Activated T-helper 2 cell treated with anti-CD3 and anti-CD28 coated beads, Interferon-gamma antibody, Interleukin-2, Interleukin-4, amounts not matched to agents 10 μg/mL and 5 μg/mL and 100 μg/mL, durations not matched to agents 14 hours and 24 hours and 36 hours (primary cell): ENCODE measurements at places on chromosomes 12 and 14. TPM values are rescaled to one million over a fixed set of nuclear protein-coding genes. Genes with fewer than 3 reads are reported as not detected.

GRCh38 chr12:111453071-111453989 lies 47.6 kb downstream of the SH2B3 start:
- DNase-seq, result no peak

Gene TMCC3
- 0.05 and 0.14 TPM in 2 replicates for total RNA-seq

Gene HSPA2
- total RNA-seq, result 6.6 and 7.1 TPM in 2 replicates

DNA sequence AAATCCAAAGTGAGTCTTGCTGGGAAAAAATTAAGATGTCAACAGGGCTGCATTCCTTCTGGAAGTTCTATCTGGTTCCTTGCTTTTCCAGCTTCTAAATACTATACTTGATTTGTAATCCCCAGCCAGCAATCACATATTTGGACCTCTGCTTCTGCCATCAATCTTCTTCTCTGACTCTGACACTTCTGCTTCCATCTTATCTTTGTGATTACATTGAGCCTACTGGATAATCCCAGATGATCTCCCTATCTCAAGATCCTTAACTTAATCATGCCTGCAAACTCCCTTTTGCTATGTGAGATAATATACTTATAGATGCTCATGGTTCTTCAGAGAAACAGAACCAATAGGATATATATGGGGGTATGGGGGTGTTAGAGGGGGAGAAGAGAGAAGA lies 49.9 kb upstream of the ZDHHC17 start:
- no peak for DNase-seq

DNA sequence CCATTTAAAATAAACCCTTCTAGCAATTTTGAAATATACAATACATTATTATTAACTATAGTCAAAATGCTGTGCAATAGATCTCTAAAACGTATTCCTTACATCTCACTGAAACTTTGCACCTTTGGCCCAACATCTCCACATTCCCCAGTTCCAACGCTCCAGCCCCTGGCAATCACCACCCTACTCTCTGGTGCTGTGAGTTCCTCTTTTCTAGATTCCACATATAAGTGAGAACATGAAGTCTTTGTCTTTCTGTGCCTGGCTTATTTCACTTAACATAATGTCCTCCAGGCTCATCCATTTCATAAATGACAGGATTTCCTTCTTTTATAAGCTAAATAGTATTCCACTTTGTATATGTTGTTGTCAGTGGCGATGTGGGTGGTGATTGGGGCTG lies 194.7 kb upstream of the RTL1 start:
- DNase-seq, result no peak

DNA sequence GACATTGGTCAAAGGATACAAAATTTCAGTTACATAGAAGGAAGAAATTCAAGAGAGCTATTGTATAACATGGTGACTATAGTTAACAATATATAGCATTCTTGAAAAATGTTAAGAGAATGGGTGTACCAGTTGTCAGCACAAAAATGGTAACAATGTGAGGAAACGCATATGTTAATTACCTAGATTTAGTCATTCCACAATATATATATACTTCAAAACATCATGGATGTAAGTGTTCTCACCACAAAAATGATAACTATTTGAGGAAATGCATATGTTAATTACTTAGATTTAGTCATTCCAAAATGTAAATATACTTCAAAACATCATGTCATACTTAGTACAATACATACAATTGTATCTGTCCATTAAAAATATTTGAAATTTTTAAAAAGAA lies 540.4 kb upstream of the MGAT4C start:
- no peak for DNase-seq

- no peak for DNase-seq
Measured at GRCh38 chr12:48927261-48927660, 2.0 kb upstream of the FKBP11 start.

DNA sequence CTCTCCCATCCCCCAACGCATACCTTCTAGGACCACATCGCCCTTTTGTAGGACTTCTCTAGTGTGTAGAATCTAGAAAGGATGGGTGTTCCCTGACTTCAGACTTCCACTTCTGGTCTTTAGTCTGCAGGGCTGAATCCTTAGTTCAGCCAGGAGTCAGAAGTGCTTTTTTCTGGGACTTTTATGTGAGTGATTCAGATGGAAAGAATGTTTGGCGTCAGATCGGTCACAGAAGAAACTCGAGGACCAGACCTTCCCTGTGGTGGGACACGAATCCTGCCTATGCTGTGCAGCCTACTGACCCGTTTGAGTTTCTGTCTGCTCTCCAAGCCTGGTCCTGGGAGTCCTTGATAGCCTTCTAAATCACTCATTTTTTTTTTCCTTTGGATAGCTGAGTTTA lies 165.4 kb upstream of the SSTR1 start:
- DNase-seq, result no peak

Gene POTEM
- total RNA-seq, result not detected in 2 replicates

Gene ITGA7
- 0.94 and 1.9 TPM in 2 replicates for total RNA-seq

GRCh38 chr14:89828471-89829165 lies 125.9 kb downstream of the EFCAB11 start:
- no peak for DNase-seq

- no peak for DNase-seq
Measured at GRCh38 chr14:73740618-73741326, 26.6 kb upstream of the PNMA1 start.

- DNase-seq, result no peak
Measured at GRCh38 chr12:15806826-15807225, 17.6 kb upstream of the EPS8 start.

Gene JAG2
- 2.6 and 3.2 TPM in 2 replicates for total RNA-seq

Gene SSPN
- not detected in 2 replicates for total RNA-seq

- DNase-seq, result peak; percentile 76
Measured at GRCh38 chr12:132904718-132905328, 17.4 kb upstream of the CHFR start.

DNA sequence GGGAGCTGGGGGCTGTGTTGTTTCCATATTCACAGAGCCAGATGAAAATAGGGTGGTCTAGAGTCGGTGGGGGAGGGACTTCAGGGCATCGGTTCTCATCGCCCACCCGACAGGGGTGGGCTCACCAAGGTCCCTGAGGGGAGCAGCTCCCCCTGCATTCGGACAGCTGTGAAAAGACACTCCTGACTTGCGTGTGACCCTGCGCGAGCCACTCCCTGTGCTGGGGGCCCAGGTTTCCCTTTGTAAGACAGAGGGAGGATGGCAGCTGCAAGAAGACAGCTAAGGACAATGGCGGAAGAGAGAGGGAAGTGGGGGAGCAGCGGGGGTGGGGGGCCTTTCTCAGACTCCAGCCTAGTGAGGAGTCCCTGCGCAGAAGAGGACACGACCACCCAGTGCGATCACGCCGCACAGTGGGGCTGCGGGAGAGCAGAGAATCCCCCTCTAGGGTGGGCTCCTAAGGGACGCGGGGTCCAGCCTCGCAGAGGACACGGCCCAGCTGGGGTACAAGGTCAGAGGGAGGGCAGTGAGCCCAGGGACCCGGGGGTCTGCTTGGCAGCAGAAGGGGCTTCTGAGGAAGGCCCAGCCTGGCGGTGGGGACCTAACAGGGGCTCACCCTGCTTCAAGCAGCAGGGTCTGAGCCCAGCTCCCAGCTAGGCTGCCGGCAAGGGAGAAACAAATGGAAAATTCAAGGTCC lies 326.9 kb upstream of the DIO3 start:
- DNase-seq, result no peak

GRCh38 chr12:117472983-117473382 lies 111.6 kb upstream of the NOS1 start:
- no peak for DNase-seq

DNA sequence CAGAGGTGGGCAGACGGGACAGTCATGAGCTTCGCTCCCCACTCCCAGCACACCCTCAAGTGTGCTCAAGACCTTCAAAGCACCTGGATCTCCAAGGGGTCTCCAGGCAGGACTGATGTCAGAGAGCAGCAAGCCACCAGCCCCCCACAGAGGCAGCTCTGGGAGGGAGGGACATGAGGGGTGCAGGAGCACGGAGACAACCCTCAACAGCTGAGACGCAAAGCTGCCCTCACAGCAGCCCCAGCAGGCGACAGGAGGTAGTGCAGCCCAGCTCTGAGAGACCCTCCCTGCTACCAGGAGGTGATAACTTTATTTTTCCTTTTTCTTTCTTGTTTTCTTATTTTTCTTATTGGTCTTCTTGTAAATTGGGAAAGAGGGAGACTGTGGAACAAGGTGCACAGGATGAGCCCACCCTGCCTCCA lies 17.9 kb downstream of the SIVA1 start:
- no peak for DNase-seq
